ENCODE measurements at places on chromosomes 3 and 15.
A peak's percentile ranks its signal among the peaks of the same experiment; 100 is the strongest.

GRCh38 chr3:64120876-64121275 lies 97.6 kb upstream of the PSMD6 start:
- no peak for DNase-seq

- DNase-seq = no peak
These were observed 52.3 kb downstream of the THSD4 start for GRCh38 chr15:71167445-71168165.

DNA sequence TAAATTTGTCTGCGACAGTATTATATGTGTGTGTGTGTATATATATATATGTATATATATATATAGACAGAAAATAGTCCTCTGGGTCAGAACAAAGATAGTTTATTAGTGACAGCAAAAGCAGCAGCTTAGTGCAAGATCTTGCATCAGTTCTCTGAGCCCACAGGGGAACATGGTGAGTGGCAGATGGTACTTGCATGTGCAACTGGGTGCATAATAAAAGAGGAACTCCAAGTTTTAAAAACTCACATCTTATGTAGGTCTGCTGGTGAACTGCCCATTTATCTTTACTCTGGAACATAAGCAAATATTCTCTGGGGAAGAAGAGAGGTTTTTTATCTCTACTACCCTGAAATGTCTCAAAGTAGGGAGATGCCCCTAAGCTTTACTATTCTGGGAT lies 276.4 kb downstream of the POLQ start:
- no peak for DNase-seq

GRCh38 chr15:41583795-41584194 lies 24.8 kb downstream of the TYRO3 start:
- no peak for DNase-seq

- DNase-seq = no peak
These were observed 90.0 kb downstream of the ST6GAL1 start for GRCh38 chr3:187020376-187020775.

GRCh38 chr15:41585127-41586047 lies 26.4 kb downstream of the TYRO3 start:
- DNase-seq = peak; percentile 65

DNA sequence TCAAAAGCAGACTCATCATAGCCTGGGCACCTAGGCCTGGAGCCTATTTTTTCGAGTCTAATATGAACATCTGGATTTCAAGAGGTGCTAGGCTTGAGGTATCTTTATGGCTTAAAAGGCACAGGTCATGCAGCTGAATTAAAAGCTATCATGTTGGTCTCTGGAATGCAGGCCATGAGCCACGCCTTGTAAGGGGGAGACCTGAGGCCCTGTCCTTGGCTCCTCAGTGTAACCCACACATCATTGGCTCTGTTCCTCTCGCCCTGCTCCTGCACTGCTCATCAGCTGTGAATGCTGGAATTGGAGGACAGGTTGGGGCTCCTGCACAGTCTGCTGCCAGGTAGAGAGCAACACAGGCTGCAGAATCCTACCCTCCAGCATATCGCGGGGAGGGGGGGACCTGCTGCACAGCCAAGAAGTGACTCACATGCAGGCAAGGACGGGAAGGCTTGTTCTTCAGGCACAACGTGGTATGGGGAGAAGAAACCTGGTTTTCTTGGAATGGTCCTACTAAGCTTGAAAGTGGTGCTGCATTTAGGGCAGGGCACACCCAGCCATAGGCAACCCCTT lies 146.0 kb downstream of the CHST2 start:
- no peak for DNase-seq

DNA sequence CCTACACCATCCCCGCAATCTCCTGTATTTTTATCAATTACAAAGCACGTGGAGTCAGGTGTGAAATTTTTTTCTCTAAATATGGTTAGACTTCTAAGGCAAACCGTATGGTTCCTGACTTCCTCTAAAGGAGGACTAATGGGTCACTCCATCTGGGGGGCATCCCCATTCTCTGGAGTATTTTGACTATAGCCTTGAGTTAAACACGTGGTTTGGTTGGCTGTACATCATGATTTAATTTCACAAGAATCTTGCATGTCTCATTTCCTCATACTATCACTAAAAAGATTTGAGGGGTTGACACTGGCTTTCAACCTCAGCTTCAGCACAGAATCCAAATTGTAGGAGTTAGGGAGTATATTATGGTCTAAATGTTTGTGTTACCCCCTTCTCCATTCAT lies 25.3 kb upstream of the ZNF770 start:
- no peak for DNase-seq

GRCh38 chr3:152172460-152172859 lies 96.3 kb upstream of the MBNL1 start:
- DNase-seq = no peak

DNA sequence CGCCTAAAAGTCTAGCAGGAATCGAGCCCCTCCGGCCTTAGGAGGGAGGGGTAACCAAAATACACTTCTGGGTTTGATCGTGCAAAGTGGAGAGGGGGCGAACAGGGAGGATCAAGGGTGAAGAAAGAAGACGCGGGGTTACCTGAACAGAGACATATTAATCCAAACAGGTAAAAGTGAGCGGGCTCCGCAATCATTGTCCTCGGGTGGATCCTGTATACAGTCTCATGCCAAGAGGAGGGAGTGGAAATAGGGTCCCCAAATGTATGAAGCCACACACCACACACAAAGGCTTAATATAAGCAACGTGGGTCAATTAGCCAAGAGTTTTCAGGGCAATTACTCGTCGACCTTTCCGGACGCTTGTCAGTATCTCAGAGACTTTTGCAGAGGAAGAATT lies 749.5 kb downstream of the ROBO1 start:
- peak; percentile 15 for DNase-seq

GRCh38 chr3:101259485-101260341 lies 60.7 kb downstream of the IMPG2 start:
- DNase-seq = peak; percentile 41

GRCh38 chr3:25830373-25831280 lies 40.7 kb downstream of the OXSM start:
- DNase-seq = no peak

GRCh38 chr15:39745415-39745814 lies 37.2 kb downstream of the FSIP1 start:
- peak; percentile 54 for DNase-seq

All from hematopoietic multipotent progenitor cell treated with erythropoietin and hydrocortisone succinate and interleukin-3 and kit ligand, for 6 days (in vitro differentiated cells).